ENCODE measurements at places on chromosomes 5 and 9.

- no peak for DNase-seq
Measured at GRCh38 chr5:72082048-72082447, 25.2 kb upstream of the MAP1B start.

DNA sequence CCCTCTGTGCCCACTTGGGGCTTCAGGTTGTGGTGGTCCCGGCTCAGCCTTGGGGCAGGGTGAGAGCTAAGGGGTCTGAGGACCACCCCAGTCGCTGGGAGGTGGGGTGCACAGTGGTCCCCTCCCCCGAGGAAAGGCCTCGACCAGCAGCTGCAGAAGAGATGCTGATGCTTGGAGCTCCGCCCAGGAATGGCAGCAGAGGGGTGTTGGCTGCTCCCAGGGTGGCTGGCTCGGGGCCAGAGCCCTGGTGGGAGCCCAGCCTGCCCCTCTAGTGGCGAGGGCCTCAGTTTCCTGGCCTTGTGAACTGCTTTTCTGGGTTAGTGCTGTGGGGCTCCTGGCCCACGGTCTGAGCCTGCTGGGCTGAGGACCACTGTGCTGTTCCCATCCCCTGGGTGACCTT, 1.2 kb downstream of the DIPK1B start:
- DNase-seq = no peak

- no peak for DNase-seq
Measured at GRCh38 chr9:107569174-107569573, 79.6 kb upstream of the KLF4 start.

DNA sequence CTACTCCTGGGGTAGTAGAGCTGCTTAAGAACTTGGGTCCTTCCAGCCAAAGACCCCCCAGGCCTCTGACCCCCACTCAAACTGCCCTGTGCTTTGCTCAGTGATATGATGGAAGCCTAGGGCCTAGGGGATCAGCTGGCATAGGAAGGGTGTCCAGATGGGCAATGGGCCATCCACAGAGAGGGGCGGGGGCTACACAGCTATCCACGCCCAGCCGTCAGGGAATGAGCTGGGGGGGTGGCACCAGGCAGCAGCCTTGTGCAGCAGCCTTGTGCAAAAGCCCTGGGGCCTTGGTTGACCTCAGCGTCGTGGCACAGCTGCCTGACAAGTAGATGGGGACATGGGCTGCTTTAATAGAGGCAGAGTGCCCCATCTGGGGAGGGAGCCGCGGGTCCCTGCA, 43.2 kb downstream of the DAB2IP start:
- DNase-seq = no peak

GRCh38 chr5:146243247-146243646, 39.8 kb downstream of the RBM27 start:
- DNase-seq = no peak

GRCh38 chr5:178237431-178238312, 5.1 kb upstream of the PHYKPL start:
- DNase-seq = peak; percentile 46

- DNase-seq = no peak
Measured at GRCh38 chr5:96096724-96097123, 135.1 kb upstream of the ELL2 start.

DNA sequence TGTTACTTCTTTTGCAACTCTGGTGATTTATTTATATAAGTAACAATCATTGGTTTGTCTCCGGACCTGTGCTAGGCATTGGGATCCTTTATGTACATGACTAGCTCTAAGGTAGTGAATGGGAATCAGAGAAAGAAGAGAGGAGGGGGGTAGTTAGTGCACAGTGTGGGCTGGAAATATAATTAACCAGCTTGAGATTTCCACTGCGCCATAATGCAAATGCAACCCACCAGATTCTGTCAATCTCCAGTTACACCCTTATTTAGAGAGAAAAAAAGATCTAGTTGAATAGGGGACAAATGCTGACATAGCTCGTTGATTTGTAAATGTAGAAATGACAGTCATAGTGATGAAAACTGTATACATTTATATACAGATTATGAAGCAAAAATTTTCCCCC, 342.2 kb upstream of the SLC30A5 start:
- DNase-seq = no peak

GRCh38 chr5:95858023-95858461, 35.5 kb upstream of the GLRX start:
- no peak for DNase-seq

DNA sequence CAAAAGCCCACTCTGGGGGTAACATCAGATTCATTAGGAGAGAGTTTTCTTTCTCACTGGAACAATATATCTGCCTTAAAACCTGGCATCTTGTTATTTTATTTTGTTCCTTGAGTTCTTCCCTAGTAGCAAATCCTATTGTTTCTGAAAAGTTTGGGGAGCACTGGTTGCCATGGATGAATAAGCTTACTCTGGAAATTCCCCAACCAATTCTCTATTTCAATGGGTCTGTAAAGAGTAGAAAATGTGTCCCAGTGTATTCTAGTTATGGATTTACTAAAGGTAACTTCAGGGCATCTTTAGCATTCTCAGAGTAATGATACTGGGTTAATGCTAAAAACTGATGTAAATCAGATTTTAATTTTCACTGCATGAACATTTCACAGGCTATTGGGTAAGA, 94.2 kb upstream of the S1PR3 start:
- no peak for DNase-seq

DNA sequence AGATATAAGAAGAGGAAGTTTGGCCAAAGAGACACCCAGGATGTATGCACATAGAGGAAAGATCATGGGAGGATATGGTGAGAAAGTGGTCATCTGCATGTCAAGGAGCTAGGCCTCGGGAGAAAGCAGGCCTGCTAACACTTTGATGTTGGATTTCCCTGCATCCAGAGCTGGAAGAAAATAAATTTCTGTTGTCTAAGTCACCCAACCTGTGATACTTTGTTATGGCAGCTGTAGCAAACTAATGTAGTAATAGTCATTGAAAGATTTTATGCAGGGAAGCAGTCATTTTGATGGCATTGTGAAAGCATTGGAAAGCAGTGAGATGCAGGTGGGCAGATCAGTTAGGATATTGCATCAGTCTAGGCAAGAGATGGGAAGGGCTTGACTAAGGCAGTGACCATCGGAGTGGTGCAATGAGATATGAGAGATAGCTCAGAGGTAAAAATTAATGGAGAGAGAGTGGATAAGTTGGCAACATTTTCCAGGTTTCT, 24.5 kb upstream of the FOCAD start:
- DNase-seq = no peak

DNA sequence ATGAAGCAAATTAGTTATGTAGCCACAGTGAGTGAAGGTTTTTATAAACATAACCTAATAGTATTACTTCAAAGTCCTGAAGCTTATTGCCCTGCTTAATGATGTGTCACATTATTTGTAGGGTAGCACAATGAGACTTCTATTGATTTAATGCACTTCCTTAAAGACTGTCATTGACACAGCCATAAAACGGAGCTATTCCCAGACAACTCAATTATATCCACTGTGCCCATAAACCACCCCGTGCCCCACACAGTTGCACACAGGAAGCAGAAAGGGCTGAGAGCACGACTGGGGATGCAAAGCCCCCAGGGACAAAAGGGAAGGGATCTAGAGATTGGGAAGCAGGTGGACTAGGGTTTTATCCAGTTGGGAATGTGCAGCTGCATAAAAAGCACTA, 37.0 kb downstream of the TRIM32 start:
- no peak for DNase-seq

DNA sequence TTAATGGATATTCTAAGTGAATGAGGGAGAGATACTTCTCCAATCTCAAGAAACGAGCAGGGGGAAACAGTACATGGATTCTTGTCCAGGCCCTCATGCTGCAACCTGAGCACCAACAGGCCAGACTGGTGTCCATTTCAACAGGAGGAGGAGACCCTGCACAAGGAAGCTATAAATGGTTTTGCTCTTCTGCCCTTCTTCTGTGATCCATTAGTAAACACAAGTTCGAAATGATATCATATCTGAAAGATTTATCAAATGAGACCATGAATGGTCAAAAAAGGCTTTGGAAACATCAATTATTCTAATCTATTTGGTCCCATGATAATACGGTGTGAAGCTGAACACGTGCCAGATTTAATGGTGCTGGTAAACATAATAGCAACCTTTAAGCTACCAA, 109.8 kb downstream of the NR6A1 start:
- DNase-seq = no peak

GRCh38 chr5:120717381-120717780, 253.3 kb downstream of the PRR16 start:
- no peak for DNase-seq

GRCh38 chr9:95506428-95506677, 10.4 kb downstream of the PTCH1 start:
- no peak for DNase-seq

DNA sequence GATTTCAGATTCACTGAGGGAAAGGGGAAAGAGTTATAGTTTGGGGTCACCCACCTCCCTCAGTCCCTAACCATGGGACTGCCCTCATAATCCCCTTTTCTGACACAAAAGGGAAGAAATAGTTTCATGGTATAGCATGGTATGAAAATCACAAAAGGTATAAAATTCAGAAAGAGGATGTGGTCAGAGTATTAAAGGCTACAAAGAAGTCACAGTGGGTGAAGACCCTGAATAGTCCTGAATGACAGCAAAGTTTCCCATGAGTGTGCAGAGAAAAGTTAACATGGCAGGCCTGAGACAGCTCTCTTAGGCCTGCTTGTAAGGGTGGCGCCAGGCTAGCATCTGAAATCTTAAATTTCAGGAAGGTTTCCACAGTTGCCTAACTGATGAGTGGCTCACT, 290.6 kb upstream of the ZNF608 start:
- no peak for DNase-seq

Measured in RWPE1 (cell line).